NCI-H1092 treated with DMSO at 0.1 percent for 48 hours (cell line): ENCODE measurements at places on chromosomes 2 and 18.
A peak's percentile ranks its signal among the peaks of the same experiment; 100 is the strongest.

DNA sequence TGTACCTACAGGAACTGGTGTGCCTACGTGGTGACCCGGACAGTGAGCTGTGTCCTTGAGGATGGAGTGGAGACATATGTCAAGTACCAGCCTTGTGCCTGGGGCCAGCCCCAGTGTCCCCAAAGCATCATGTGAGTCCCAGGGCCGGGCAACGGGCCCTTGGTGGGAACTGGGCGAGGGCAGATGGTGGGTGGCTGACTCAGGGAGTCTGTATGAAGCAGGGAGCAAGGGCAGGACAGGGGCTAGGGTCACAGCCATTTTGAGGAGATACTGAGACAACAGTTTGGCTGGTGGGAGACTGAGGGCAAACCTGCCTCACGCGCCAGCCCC is 1.7 kb downstream of the EMILIN1 start:
- no peak for DNase-seq

DNA sequence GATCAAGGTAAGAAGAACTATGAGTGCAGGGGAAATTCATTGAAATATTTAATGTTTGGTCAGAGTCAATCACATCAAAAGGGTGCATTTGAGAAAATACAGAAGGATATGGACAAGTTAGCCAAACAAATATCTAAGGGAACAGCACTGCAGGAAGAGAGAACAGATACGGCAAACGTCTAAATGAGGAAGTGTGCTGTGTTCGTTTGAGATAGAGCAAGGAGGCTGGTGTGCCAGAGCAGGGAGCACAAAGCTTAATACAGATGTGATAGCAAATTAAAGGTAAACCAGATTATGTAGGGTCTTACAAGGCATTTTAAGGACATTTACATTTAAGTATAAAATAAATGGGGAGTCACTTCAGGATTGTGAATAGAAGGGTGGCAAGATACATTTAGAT is 241.3 kb upstream of the ZNF804A start:
- DNase-seq, result no peak

GRCh38 chr2:217568289-217568971 is 434.4 kb downstream of the TNS1 start:
- no peak for DNase-seq

DNA sequence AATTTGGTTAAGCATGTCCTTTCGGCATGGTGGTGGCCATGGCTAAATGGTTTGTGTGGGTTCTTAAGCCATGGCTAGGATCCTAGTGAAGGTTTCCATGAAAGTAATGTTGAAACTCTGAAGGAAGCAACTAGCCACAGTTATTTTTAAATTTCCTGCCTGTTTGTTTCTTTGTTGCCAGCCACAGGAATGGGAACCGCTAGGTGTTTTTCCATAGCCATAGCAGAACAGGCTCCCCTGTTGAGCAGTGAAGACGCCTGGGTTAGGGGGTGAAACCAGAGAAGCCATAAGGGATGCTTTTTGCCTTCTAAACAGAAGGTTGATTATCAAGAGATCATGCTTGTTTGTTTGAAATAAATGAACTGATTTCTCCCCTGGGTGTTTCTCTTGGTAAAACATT is 60.1 kb upstream of the CHMP1B start:
- DNase-seq, result no peak

DNA sequence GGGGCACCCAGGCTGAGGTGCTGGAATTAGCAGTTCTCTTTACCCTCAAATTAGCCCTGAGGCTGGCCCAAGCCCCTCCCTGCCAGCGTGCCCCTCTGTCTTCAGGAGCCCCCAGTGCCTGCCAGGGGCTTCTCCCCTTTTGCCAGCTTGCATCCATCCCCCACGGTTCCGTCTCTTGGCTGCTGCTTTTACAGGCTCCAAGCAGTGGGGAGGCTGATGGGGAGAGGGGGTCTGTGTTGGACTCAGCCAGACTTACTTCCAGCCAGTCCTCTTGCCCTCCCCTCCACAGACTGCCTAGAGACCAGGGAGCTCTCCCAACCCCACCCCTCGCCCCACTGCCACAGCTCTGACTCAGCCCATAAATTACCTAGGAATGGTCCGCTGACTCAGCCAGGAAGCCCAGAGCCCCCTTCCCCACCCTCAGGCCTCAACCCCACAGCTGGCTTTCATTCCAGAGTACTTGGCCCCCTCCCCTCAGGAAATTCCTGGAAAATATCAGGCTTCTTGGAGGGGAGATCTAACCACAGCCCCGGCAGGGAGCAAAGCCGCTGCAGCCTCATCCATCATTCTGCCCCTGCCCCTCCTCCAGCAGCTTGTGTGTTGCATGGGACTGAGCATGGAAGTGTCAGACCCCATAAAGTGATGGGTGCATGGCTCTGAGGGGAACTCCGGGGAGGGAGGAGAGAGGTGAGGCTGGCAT is 184.6 kb downstream of the ZFP36L2 start:
- DNase-seq, result no peak

- DNase-seq, result no peak
Measured at GRCh38 chr2:113891265-113891959, 1.5 kb downstream of the ACTR3 start.

- DNase-seq, result no peak
Measured at GRCh38 chr2:54655046-54655809, 68.2 kb upstream of the EML6 start.

GRCh38 chr2:175874291-175874690 is 127.8 kb downstream of the LNPK start:
- DNase-seq, result no peak

GRCh38 chr2:71339685-71340084 is 8.1 kb downstream of the ZNF638 start:
- DNase-seq, result no peak

DNA sequence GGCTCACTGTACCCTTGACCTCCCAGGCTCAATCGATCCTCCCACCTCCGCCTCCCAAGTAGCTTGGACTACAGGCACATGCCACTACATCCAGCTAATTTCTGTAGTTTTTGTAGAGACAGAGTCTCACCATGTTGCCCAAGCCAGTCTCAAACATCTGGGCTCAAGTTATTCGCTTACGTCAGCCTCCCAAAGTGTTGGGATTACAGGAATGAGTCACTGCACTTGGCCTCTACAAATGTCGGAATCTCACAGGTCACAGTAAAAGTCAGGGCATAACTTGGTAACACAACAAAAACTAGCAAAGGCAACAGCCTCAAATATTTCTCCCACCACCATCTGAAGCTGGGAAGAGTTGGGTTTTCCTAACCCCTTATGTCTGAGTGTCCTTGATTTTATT is 25.3 kb downstream of the SCG2 start:
- DNase-seq, result no peak

GRCh38 chr2:140295767-140296166 is 1515.6 kb upstream of the NXPH2 start:
- DNase-seq, result no peak

DNA sequence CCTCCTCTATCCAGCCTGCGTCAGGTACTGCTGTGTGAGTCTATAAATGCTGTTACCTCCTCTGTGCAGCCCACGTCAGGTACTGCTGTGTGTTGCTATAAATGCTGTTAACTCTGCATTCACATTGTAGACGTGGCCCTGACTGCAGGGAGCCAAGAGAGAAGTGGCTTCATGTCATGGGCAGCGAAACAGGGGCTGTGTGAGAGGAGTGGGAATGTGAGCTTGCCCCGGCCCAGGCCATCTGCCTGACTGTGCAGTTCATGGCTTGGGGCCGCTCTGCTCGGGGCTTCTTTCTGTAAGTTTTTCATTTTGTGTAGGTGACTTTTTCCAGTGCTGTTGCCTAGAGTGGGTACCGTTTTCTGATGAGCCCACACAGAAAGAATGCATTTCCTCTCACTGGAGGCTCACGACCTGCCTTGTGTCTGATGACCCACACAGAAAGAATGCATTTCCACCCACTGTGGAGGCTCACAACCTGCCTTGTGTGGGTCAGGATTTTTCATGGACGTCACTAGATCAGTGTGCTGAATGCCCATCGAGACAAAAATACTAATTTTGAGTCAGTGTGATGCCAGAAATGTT is 104.5 kb downstream of the SNTG2 start:
- no peak for DNase-seq

DNA sequence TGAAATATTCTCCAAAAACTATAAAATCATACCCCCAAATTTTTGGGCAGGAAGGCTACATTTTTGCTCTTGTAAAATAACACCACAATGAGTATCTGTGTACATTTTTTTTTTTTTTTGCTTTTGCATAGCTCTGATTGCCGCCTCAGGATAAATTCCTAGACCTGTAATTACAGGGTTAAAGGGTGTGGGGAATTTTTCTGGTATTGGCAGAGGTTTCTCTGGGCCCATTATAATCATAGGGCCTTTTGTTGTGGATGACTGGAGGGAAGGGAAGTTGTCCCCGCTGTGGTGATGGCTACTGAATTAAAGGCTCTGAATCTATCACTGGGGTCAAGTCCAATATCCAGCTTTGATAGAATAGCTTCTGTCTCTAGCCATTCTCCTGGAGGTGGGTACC is 26.6 kb downstream of the CCDC195 start:
- no peak for DNase-seq

DNA sequence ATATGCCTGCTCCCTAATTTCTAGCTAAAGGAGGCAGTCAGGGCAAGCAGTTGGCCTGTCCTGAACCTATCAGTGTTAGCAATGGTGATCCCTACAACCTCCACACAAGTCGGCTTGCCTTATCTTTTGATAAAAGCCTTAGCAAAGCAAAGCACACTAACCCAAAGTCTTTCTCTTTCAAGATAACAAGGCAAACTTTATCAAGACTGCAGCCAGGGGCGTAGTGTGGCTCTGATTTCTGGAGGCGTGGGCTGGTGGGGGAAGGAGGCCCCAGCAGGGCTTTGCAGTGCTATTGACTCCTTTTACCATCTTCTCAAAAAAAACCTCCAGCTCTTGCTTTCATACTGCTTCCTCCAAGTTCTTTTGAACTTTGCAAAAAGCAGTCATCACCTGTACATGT is 40.2 kb upstream of the LAMA1 start:
- DNase-seq, result no peak

GRCh38 chr2:208222351-208222750 is 32.5 kb downstream of the IDH1 start:
- DNase-seq, result no peak

GRCh38 chr2:205129531-205129930 is 552.8 kb upstream of the NRP2 start:
- DNase-seq, result no peak

GRCh38 chr2:62038975-62039771 is 133.7 kb downstream of the COMMD1 start:
- DNase-seq, result no peak

GRCh38 chr2:46841621-46842020 is 74.0 kb downstream of the MCFD2 start:
- DNase-seq, result no peak

GRCh38 chr2:201952187-201952586 is 81.5 kb upstream of the FZD7 start:
- DNase-seq, result peak; percentile 8

- DNase-seq, result no peak
Measured at GRCh38 chr2:143881246-143881645, 638.7 kb downstream of the ZEB2 start.

GRCh38 chr2:53880756-53881155 is 21.0 kb upstream of the GPR75 start:
- DNase-seq, result no peak

DNA sequence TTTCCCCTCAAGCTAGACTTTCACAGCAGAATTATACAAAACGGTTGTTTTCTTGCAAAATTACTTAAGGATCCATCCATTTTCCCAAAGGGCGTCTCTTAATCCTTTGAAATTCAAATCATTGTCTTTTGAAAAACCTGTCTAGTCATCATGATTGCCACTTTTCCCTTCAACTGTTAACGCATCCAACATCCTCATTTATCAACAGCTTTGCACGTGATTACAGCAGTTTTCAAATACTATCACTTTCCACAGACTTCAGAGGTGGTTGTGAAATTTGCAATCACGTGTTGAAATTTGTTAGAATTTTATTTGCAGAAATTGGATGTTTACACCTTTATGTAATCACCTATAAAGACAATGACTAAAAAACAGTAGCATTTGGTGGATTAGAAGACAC is 304.4 kb upstream of the SLC39A10 start:
- DNase-seq, result no peak

DNA sequence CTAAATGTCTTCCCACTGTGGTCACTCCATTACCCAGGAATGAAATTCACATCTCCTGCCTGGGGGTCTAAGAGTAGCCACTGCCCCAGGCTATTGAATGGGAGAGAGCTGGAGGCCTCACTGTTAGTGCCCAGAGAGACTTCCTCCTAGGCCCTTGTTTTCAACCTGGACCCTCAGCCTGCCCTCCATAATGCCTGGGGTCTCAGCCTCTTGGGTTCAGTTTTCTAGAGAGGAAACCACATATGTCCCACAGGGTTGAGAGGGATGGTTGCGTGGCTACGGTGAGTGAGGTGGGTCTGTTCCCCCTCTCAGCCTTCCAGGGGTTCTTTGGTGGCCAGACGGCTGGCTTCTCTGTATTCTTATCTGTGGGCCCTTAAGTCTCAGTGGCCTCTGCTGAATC is 43.4 kb downstream of the SPATS2L start:
- DNase-seq, result no peak

DNA sequence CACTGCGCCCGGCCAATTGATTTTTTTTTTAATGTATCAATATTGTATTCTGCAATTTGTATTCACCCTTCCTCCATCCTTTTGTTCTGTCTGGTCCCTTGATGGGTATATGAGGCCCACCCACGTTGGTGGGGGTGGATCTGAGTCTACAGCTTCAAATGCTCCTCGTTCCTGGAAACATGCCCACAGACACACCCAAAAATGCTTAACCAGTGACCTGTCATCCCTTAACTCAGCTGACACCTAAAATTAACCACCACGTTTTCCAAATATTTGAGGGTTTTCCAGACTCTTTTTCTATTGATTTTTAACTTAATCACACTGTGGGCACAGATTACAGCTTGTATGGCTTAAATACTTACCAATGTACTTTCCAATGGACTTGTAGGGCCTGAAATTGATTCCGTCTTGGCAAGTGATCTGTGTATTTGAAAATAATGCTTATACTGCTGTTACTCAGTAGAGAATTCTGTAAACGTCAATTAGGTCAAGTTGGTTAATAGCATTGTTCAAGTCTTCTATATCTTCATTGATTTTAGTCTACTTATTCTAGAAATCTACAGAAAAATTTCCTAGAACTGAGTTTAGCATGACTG is 34.4 kb upstream of the CYP27C1 start:
- no peak for DNase-seq

DNA sequence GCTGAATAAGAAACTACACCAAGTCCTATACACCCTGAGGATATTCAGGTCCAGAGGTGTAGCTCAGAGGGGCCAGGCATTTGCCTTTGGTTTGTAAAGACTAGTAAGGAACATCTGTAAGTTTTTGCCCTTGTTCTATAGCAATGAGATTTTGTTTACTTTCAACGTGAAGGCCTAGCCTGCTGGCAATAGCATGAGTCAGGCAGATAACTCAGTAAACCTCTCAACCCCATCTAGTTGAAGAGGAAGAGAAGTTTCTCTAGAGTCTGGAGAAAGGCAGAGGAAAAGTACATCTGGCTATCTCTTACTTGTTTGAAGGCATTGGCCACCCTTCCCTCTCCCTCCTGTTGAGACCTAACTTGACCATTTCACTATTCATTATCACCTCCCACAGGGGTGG is 70.3 kb upstream of the ZNF521 start:
- DNase-seq, result no peak
